ENCODE measurements at places on chromosomes 11 and 22.

- no peak for DNase-seq
These were observed 5.6 kb downstream of the KLHDC7B start for GRCh38 chr22:50551160-50551752.

GRCh38 chr11:114244726-114245394 lies 51.3 kb upstream of the NNMT start:
- DNase-seq: no peak

DNA sequence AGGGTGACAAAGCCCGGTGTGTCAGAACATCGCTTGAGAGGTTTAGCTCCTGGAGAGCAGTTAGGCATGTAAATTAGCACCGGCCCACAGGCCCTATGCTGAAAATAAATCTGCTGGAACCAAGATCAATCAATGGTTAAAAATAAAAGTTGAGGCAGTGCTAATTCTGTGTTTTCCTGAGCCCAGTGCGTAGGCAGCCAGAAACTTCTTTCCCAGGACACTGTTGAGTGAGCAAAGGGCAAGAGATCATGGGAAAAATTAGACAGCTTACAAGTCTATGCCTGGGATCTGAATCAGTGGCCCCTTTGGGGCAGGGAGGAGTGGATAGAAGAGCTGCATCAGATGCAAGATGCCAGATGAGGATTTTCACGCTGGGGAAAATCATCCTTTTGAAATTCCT lies 539.2 kb downstream of the BUD13 start:
- no peak for DNase-seq

DNA sequence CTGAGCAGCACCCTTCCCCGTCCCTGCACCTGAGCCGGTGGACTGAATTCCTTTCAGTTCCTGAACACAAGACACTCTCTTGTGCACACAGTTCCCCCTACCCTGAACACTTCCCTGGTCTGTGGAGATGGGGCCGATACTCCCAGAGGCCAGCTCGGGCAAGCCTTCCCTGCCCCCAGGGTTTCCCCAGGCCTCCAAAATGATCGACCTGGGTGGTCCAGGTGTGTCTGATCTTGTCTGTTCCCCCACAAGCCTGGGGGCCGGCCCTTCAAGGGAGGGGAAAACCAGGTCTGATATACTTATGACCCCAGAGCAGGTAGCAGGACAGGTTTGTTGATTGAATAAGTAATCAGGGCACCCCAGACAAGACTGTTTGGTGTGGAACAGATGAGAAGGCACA lies 40.7 kb upstream of the KLHL35 start:
- no peak for DNase-seq

DNA sequence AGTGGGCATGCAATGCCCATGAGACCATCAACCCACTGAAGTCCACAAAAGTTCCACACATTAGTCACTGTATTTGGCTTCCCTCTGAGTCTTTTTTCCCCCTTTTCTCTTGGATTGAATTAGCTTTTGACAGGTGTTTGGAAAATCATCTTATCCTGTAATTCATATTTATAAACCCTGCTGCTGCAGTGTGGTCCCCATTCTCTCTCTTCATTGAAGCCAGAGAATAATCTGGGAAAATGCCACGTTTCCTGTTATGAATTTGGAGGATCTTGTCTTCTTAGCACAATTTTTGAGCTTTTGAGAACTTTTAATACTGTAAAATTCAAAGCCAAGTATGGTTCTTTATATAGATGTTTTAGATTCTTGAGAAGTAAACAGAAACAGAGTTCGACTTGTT lies 84.8 kb downstream of the UVRAG start:
- DNase-seq: no peak

GRCh38 chr11:10413268-10413667 lies 41.8 kb upstream of the AMPD3 start:
- peak; percentile 39 for DNase-seq

DNA sequence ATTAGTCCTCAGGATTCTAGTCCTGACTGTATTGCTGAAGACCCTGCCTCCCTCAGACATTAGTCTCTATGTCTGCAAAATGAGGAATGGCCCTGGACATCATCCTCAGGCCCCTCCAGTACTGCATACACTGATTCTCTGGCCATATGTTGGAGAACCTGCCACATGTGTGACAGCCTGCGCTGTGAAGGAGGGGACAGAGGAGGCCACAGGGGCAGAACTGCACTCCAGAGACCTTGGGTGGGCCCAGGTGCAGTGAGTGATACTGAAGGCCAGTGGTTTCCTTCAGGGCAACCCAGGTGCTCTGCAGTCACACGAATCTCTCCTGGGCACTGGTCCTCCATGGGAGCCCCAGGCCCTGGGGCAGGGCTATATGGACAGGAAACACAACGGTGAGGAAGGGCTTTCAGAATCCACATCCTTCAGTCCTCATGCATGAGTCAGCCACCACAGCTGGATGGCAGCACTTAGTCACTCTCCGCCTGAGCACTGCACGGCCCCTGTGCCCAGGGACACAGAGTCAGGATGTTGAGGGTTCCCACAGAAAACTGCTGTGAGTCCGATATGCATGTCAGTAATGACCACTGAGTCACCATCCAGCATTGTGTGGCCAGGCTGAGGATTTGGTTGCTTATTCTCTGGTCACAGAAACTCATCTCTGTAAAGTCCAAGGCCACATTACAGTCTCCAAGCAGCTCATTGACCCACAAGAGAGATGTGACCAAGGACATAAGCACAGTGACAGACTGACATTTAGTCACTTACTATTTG lies 39.7 kb downstream of the ME3 start:
- peak; percentile 96 for DNase-seq

DNA sequence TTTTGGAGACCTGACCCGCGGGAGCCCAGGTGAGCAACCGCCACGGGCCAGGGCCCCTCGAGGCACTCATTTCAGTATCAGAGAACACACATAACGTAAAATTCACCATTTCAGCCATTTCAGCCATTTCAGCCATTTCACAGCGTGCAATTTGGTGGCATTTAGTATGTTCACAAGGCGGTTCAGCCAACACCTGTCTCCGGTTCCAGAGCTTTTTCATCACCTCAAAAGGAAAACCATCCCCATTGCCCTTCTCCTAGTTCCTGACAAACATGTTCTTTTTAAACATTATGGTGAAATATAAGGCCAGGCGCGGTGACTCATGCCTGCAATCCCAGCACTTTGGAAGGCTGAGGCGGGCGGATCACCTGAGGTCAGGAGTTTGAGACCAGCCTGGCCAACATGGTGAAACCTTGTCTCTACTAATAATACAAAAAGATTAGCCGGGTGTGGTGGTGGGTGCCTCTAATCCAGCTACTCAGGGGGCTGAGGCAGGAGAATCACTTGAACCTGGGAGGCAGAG lies 119.3 kb downstream of the KCNQ1 start:
- no peak for DNase-seq

- no peak for DNase-seq
These were observed 115.8 kb upstream of the IGLL5 start for GRCh38 chr22:22771696-22772377.

- DNase-seq: no peak
These were observed 115.4 kb downstream of the VPREB1 start for GRCh38 chr22:22360014-22360413.

- peak; percentile 54 for DNase-seq
These were observed 32.7 kb upstream of the GLYATL1B start for GRCh38 chr11:59053387-59053786.

DNA sequence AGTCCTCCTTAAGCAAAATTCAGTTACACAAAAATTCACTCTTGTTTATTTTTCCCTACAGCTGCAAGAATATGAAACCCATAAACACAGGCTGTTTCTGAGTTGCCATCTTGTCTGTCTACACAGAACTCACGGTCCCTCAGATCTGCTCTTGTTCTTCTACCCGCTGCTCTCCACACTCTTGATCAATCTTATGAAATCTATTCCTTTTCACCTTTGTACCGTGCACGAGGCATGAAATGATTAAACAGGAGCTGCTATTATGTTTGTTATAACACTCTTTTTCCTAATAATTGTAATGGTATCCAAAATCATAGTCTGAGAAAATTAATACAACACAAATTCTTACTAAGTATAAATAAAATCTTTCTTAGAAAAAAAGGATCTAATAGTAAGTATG lies 266.1 kb upstream of the PITPNB start:
- DNase-seq: no peak

- no peak for DNase-seq
These were observed 67.8 kb upstream of the ARHGAP32 start for GRCh38 chr11:129259931-129260348.

GRCh38 chr22:46776876-46777608 lies 14.6 kb downstream of the TBC1D22A start:
- no peak for DNase-seq

- no peak for DNase-seq
These were observed 1.9 kb upstream of the BAIAP2L2 start for GRCh38 chr22:38112381-38112780.

DNA sequence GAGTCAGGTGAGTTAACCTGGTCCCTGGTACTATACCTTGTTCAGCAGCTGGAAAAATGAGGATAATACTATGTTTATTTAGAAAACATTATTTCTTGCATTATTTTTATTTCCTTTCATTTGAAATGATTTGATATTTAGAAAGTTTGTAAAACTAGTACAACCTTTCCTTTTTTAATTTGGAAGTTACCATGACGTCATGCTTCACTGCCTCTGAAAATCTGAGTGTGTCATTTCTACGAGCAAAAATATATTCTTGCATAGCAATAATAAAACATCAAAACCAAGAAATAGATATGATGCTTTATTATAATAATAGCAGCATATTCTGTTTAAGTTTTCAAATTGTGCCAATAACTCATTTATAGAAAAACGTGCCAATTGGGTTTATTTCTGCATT lies 1445.0 kb upstream of the RAG2 start:
- no peak for DNase-seq

GRCh38 chr11:130094614-130095013 lies 24.9 kb downstream of the APLP2 start:
- DNase-seq: no peak

- no peak for DNase-seq
These were observed 203.2 kb downstream of the NAV2 start for GRCh38 chr11:19915808-19916207.

DNA sequence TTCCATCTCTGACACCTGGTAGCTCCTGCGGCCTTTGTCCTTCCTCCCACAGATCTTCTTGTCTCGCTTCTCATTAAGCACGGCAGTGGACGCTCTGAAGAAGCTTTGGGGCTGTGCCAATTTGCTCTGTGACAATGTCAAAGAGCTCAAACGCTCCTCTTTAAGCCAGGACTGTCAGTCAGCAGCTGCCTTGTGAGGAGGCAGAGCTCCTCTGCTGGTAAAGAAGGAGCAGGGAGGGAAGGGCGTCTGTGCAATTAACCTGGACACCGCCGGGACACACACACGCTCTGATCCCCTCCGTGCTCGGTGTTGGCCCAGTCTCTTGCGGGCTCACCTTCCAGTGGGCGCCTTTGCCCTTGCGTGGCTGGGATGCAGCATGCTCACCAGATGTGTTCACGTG lies 373.9 kb downstream of the BRD1 start:
- no peak for DNase-seq

GRCh38 chr22:26428515-26429457 lies at the start of gene ASPHD2:
Gene ASPHD2 (plus strand): TSS chr22:26429260. CDS start chr22:26433616, 4,356 bp downstream.
- peak; percentile 67 for DNase-seq

- peak; percentile 31 for DNase-seq
These were observed 551.6 kb downstream of the METTL15 start for GRCh38 chr11:28659716-28660348.

- no peak for DNase-seq
These were observed 21.5 kb downstream of the MYH9 start for GRCh38 chr22:36366291-36366708.

DNA sequence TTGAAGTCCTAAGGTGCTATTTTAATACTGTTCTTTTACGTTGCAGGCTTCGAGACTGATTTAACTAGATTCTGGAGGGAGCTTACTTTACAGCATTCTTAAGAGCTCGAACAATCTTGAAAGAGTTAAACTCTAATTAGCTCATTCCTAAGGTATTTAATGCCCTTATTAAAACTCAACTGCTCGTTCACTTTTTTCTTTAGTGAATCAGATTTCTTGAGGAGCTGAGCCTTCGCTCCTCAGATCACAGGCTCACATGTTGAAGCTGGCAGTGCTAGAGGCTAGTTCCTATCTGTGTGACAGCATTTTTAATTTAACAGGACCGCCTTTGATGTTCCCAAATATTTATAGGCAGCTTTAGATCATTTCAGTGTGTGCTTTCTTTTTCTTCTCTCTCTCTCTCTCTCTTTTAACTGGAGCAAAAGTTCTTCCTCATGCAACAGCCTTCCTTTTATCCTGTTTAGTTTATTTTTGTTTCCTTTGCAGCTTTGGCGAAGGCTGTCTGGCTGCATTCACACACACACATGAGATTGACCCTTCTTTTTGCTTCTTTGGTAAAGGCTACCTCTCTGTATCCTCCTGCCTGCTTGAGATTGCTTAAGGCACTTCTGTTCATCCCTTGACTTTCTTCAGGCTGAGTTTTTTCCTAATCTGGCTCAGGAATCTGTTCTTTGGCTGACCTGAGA lies 21.0 kb downstream of the ZNRF3 start:
- peak; percentile 63 for DNase-seq

- DNase-seq: no peak
These were observed 4.7 kb downstream of the GNAZ start for GRCh38 chr22:23075050-23075449.

All from iris pigment epithelial cell (primary cell).